ENCODE measurements at places on chromosomes 4 and X.
A peak's percentile ranks its signal among the peaks of the same experiment; 100 is the strongest.

DNA sequence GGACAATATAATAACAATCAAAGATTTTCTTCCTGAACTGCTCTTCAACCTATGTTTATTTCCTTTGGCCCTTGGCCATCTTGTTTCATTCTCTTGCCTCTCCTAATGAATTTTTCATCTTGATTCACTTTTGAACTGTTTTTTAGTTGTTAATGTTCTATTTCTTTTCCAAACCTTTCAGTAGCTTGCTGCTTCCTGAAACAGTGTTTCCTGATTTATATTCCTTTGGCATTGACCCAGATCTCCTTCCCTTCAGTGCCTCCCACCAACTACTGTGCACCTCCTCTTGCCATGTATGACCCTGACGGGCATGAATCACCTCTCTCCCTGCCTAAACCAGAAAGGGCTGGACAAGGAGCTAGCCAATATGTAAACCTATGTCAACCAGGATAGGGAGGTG is 25.6 kb upstream of the SPP1 start:
- peak; percentile 55 for DNase-seq

DNA sequence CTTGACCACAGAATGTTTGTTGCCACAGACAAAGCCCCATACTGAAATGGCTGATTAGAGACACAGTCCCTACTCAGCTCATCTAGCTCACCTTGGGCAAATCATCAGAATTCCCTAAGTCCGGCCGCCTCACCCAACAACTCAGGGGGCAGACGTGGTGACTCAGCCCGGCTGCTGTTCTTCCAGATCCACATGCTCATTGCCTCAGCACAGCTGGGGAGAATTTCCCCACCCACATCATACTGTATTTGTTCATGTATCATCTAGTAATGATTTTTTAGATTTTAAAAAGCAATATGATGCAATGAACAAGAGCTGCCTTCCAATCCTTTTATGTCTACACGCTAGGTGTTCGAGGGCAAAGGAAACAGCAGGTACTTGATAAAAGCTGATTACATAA is 333.8 kb upstream of the TENM3 start:
- no peak for DNase-seq

- no peak for DNase-seq
Measured at GRCh38 chr4:107885865-107886264, 45.5 kb upstream of the CYP2U1 start.

DNA sequence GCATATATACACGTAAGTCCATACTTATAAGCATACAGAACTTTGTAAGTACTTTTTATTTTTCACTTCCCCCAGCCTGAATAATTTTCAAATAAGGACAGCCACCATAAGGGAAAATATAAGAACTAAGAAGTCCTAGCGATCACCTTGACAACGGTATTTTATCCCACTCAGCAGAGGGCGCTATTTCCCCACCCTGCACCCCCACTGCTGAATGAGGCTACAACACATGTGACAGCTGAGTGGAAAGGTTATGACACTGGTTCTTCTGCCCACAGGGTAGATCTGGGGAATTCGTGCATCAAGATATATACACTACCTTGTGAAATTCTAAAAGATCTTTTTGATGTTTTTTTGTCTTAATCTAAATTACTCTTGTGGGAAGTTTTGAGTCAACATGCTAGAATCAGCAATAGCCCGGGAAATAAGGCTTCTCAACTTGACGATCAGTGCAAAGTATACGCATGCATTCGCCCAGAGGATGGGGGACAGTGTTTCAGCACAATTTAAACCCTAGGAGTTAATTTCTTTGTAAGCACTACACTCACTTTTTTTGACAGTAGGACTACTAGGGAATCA is 151.5 kb downstream of the CORIN start:
- peak; percentile 48 for DNase-seq

DNA sequence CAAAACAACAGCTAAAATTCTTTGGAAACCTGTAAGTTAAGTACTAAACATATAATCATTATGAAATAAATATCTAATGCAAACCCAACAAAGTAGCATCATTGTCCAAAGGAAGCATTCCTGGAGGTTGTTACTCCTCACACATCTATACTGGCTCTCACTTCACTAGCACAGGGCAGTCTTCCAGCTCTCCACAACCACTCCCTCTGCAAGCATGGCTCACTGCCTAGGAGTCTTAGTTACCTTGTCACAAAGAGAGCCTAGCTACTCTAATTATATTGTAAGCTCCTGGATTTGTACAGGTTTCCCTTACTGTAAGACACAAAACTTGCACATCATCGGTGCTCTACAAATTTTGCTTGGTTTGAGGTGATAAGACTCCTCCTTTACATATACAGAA is 76.1 kb downstream of the AMMECR1 start:
- no peak for DNase-seq

DNA sequence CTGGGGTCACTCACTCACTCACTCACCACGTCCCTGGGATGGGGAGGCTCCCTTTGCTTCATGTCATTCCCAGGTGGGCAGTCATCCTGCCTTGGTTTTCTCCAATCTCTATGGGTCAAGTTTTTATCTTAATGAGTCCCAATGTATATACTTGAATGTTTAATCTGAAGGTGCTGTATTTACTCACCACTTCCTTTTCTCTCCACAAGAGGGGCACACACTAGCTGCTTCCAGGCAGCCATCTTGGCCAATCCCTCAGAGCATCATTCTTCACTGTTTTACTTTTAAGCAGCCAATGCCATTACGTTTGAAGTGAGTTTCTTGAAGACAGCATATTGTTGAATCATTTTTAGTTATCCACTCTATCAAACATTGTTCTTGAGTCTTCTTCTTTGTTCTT is 153.4 kb upstream of the ARSJ start:
- no peak for DNase-seq

GRCh38 chr4:87461281-87461700 is 38.9 kb downstream of the NUDT9 start:
- no peak for DNase-seq

DNA sequence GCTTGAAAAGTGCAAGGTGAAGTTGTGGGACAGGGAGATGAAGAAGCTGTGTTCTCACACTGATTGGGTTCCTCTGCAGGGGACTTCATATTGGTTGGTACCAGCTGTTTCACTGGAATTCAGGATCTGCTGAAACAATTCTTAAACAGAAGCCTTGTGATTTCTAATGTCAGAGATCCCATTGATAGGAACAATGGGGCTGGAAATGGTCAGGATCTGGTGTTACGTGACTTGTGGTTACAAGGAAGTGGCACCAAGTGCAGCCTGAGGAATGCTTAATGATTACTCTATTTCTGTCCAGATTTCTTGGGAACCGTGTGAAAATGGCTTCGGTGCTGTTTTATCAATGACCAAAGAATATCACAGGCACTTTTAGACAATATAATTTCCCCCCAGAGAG is 68.1 kb downstream of the MOSPD2 start:
- no peak for DNase-seq

DNA sequence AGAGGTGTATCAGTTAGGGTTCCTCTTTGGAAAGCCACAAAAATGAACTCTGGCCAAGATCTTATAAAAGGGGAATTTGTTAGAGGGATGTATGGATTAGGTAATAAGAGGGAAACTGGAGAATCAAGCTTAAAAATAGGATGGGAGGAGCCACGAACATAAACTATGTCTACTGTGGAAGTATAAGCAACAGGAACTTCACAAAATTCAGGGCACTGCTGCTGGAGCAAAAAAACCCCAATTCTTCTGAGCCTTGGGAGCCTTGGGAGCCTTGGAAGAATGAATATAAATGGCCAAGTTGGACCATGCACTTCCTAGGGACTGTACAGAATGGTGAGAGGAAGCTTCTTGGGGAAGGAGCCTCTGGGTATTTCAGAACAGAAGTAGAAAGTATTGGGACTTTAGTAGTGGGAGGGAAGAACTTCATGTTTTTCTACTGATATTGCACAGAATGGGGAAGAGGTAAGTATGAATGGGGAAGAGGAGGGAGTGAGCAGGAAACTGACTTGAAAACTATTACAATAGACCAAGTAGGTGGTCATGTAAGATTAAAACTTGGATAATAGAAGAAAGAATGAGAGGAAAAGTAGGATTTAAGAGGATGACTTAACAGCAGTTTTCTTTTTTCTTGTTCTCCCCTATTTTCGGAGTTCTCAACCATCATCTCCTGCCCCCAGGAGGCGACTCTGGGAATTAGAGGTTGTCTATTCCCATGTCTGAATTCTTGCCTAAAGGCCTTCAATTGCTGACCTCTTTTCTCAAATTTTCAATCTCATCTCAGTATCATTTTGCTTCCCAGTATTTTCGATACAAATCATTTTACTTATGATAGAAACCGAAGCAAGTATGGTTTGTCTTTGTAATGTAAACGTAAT is 44.4 kb upstream of the TAPT1 start:
- DNase-seq = no peak

DNA sequence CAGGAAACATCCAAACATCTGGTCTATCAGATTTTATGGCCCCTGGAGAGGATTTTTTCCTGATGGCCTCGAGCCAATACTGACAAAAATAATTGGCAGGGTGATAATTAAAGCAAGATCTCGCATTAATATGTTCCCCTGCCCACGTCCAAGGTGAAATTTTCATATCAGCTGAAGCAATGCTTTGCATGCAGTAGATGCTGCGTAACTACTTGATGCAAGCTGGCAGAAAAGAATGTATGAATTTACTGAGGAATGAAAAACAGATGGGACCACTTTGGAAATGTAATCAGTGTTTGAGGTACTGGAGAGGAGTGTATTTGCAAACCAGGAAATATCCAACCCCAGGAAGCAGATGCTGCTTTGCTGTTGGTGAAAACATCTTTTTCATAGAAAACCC is 36.8 kb upstream of the REST start:
- DNase-seq = no peak

- DNase-seq = no peak
Measured at GRCh38 chrX:22060415-22061280, 28.5 kb downstream of the PHEX start.

- no peak for DNase-seq
Measured at GRCh38 chrX:119325456-119325855, 73.7 kb upstream of the SLC25A43 start.

GRCh38 chr4:155371432-155372043 is 5.2 kb downstream of the MAP9 start:
- DNase-seq = no peak

DNA sequence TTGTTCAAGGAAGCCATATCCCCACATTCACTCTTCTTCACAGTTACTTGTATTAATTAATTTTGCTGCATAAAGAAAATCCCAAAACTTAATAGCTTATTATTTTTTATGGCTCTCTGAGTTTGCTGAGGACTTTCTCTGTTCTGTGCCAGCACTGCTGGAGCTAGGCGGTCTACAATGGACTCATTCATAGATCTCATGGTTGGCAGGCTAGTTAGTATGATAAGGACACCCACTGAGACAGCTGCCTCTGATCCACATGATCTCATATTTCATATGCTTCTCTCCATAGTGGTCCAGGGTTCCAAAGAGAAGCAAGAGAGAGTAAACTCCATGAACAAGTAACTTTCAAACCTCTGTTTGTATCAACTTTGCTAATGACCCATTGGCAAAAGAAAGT is 170.2 kb downstream of the ADGRA3 start:
- DNase-seq = no peak

Measured in left kidney (tissue), 8 donors.